Stimulated activated CD4-positive, alpha-beta T cell treated with anti-CD3 and anti-CD28 coated beads, Interleukin-1b, Interleukin-23, amount 100 ng/mL, for 4 hours (primary cell): ENCODE measurements at places on chromosomes 7 and 10.
A peak's percentile ranks its signal among the peaks of the same experiment; 100 is the strongest.

GRCh38 chr7:80851896-80852476 is 66.9 kb downstream of the SEMA3C start:
- no peak for DNase-seq

DNA sequence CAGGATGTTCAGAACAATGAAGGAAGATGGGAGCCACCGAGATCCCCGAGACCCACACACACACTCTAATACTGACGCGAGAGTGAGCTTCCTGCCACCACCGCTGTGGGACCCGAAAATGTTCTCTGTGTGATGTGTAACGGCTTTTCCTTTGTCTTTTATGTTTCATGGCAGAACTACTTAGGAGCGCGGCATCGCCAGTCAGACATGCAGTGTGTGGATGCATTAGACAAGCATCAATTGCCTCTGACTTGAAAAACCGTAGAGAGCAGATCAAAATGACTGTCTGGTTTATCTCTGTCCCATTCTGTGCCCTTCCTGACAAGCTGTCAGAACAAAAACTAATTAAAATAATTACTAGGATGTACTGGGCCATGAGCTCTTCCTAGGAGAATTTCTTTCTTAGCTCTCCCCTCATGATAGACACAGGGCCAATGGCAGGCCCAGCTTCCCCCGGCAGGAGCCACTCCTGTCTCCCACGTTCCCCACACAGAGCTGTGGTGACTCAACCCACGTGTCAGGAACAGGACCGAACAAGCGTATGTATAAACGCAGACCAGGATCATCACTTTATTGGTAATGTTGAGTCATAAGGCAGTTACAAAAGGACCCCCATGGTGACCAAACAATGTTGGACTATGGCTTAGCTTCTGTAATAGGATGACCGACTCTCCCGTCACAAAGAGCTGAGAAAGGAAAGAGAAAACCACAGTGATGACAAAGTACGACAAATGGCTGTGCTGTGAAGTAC is 705.0 kb downstream of the PARD3 start:
- DNase-seq, result no peak

GRCh38 chr10:34587680-34588019 is 227.4 kb downstream of the PARD3 start:
- no peak for DNase-seq

DNA sequence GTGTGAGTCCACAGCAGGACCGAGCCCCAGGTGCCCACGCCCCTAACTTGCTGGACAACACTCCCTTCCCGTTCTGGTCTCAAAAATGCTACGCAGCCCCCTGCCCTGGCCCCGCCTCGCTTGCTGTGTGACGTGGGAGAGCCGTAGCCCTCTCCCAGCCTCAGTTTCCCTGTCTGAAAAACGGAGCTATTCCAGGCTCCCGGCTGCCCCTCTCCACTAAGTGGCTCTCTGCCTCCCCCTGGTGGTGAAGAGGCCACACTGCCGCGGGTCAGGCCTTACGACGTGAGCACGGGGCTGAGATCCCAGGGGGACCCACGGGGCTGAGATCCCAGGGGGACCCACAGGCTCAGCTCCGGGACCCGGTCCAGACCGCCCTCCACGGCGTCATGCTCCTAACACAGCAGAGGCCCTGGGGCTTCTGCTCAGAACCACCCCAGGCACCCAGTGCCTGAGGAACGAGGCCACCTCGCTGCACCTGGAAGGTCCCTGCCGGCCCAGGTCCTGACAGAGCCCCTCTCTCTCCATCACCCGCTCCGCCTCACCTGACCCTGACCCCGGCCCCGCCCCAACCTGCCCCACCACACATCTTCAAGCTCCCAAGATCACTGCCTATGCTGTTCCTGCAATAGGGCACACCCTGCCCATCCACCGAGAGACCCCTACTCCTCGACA is 26.7 kb downstream of the MICALL2 start:
- peak; percentile 77 for DNase-seq

GRCh38 chr10:123991611-123992570 is 100.3 kb upstream of the CPXM2 start:
- DNase-seq, result no peak

DNA sequence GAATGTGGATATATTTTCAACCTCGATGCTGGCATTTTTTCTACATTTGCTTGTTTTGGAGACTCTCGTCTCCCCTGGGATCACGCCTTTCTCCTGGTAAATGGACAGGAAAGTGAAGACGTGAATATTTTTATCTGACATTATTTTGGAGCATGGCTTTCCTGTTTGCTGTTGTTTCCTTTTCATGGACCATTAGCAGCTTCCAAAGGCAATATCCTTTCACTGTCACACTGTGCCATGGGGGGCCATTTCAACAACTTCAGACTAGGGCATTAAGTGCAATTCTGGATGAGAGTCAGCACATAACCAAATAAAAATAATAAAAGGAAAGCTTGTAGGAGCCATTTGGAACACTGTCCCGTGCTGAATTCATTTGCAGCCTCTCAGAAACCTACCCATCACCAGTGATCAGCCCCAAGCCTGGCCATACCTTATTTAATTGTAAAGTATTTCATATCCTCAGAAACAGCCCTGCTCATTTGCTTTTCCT is 75.9 kb upstream of the NEUROD6 start:
- no peak for DNase-seq

DNA sequence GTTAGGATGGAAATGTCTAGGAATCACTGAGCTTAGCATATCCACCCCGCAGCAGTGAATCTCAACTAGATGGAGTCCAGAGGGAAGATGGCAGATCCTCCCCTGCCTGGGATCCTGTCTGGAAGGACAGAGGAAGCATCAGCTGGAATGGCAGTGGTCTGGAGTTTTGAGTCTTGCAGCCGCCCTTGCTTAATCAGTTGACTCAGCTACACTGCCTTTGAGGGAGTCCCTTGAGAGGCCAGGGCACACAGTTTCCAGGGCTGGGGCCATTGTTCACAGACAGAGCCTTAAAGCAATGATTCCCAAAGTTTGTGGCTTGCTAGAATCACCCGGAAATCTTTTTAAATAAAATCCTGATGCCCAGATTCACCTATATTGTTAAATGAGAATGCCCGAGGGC is 128.1 kb downstream of the NT5C2 start:
- DNase-seq, result no peak

- DNase-seq, result no peak
These were observed 6.0 kb downstream of the SKIDA1 start for GRCh38 chr10:21519397-21519933.

- DNase-seq, result no peak
These were observed 95.8 kb upstream of the AGBL3 start for GRCh38 chr7:134890246-134891240.

DNA sequence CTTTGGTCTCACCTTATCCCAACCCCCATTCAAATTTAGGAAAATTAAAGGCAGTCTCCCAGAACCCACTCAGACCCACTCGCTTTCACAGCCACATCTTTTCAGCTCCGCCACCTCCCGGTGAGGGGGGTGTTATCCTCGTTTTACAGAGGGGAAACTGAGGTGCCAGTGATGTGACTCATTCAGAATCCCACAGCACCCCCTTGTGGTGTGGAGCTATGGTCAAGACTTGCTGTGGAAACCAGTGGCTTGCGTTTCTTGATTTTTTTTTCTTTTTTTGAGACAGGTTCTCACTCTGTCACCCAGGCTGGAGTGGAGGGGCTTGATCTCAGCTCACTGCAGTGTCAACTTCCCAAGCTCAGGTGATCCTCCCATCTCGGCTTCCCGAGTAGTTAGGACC is 27.6 kb downstream of the SLC35G1 start:
- peak; percentile 21 for DNase-seq
